SW480 (cell line): ENCODE measurements at places on chromosomes 3 and 15.

DNA sequence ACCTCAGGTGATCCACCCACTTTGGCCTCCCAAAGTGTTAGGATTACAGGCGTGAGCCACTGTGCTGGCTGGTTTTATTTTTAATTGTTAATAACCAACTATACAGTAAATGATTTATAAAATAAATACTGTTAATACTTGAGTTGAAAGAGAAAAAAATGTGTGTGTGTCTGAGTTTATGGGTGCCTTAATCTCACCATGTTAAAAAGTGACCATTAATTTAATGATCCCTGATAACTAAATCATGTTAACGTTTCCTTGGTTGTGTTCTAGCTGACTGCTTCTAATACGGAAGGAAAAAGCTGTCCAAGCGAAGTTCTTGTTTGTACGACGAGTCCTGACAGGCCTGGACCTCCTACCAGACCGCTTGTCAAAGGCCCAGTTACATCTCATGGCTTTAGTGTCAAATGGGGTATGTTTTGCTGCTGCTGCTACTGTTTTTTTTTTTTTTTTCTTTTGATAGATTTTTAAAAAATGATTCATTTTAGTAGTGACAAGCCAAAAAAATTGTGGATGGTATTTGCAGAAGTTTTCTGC is 113.5 kb downstream of the GHSR start:
- DNase-seq: no peak

DNA sequence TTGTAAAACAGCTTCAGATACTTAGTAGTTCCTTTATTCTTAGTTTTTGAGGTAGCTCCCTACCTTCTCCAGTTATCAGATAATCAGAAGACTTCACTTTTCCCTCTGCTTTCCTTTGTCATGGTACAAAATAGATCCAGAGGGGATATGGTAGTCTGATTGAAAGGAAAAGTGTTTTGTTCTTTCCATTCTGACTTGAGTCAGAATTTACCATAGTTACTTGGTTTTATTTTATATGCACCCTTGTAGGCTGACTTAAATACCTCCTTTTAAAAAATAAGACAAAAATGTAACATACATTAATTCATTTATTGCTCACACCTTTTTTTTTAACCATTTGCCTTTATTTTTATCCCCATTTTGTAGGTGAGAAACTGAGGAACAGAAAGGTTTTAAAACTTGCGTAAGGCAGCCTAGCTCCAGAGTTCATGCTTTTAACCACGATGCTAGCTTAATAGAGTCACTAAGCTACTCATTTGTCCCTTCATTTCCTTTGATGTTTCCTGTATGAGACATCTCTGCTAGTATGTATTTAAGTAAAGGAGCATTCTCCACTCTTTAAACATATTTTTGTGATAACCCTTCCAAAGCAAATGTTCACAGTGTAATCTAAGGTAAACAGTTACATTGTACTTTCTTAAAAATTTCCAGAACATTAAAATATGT is 187.5 kb downstream of the KLHL25 start:
- DNase-seq: no peak

GRCh38 chr3:158810823-158811724 is 9.2 kb downstream of the MFSD1 start:
- DNase-seq: no peak

DNA sequence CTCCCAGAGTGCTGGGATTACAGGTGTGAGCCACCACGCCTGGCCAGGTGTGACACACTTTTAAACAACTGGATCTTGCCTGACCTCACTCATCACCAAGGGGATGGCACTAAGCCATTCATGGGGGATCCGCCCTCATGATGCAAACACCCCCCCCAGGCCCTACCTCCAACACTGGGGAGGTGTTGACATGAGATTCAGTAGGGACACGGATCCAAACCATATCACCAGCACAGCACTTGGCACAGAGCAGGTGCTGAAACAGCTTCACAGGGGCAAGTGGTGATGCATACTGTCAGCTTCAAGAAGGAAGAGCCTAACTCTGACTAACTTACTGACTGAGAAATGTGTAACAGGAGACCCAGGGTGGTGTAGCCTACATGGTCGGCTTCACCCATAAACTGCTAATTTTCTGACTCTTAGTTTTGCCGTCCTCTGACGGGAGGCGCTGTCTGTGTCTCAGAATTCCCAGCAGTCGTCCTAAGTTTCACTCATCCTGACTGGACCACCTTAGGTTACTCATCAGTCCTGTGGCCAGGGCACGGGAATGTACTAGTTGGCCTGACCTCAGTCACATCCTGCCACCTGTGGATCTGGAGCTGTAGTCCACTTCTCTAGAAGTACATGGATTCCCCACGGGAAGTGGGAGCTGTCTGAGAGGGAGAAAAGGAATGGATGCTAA is 81.9 kb upstream of the PLXNA1 start:
- DNase-seq: no peak

DNA sequence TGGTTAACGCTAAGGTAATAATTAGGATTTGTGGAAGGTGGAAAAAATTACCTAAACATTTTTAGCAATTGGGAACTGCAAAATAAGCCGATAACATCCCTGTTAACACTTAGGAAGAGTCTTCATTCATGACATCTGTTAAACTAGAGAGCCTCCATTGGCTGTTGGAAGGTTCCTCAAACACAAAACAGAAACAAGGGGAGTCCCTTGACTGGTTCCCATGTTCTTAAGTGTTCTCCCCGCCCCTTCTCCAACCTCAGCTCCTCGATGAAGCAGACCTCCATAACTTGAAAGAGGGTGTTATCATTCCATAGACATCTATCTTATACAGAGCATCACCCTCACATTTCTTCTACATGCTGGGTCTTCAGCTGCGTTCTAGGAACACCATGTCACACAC is 2.5 kb downstream of the SLC22A13 start:
- no peak for DNase-seq

DNA sequence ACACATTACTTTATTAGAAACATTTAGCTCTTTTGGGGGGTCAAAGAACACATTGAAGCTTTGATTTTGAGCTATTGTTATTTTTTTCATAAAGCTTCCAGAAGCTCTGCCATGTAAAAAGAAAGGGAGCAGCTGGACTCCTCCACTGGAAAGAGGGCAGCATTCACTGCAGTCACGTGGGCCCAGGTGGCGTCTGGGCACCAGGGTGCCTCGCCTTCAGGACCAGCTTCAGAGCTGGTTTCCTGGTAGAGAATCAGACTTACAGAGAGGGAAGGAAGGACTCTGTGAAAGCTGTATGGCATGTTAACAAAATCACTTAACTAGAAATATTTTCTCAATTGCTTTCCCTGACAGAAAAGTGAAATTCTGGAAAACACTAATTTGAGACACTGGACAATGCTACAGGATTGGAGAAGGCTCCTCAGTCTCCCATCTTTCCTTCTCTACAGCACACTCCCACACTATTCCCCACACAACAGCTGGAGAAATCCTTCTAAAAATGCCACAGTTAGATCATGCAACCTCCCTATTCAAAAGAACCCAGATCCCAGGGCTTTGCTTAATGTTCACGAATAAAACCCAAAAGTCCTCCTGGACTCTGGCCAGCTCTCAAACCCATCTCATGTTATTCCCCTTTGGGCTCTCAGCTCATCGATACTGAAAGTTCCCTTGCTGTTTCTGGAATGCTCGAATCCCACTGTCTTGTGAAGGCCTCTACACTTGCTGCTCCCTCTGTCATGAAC is 83.2 kb downstream of the NFKBIZ start:
- DNase-seq: no peak

- DNase-seq: peak; percentile 15
Observed at GRCh38 chr3:75101329-75102147, 487.1 kb upstream of the CNTN3 start.

- peak; percentile 58 for DNase-seq
Observed at GRCh38 chr3:4814305-4814903, 164.8 kb upstream of the BHLHE40 start.

GRCh38 chr3:153628591-153628990 is 466.6 kb downstream of the RAP2B start:
- no peak for DNase-seq

DNA sequence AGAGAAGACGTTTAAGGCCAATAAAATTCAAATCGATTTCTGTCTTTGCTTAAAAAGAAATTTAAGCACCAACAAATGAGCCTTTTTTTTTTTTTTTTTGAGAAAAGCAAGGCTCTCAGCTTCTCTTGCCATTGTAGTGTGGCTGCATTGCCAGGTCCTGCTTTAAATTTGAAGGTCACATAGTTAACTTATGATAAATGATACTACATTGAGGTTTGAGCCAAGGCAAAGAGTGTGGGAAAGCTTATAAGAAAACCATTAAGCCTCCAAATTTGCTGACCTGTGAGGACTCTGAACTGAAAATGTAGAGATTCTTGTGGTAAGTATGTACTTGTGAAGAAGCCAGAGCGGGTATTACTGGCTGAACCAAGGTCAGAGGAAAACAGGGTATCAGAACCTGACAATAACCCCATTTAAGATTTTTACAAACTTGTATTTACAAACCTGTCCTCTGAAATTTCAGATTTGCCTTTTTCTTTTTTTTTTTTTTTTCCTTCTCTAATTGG is 519.7 kb upstream of the RGMA start:
- DNase-seq: no peak

DNA sequence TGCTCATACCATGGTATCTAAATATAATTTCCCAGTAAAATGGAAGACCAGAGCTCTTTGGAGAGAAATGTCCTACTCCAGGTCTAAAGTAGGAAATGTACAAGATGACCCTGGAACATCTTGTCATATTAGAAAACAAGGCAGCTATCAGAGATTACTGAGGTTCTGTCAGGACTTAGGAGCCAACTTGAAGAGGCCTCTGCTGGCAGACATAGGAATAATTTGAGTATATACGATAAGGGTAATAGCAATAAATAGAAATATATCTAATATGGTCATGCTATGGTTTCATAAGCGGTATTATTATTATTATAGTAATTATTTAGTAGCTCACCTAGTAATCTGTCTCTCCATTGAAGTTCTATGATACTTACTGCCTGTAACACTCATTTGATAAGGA is 224.2 kb downstream of the SOX2 start:
- no peak for DNase-seq

DNA sequence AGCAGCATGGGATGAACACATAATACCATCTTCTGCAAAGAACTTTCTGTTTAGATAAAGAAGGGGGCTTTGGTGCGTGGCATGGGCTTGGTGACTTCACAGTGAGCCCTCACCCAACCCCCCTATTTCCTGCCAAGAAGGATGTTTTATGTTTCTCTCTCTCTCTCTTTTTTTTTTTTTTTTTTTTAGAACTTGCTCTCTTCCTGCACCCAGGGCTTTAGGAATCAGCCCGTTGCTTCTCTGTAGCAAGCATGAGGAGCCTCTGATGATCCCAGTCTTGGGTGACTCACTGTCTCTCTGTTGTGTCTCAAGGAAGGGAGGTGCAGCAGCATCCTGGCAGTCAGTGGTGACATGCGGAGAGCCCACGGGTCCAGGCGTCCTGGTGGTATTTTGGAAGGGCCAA is 49.1 kb downstream of the CCK start:
- DNase-seq: no peak

GRCh38 chr15:83955806-83956265 is 279.7 kb upstream of the GOLGA6L4 start:
- DNase-seq: no peak

DNA sequence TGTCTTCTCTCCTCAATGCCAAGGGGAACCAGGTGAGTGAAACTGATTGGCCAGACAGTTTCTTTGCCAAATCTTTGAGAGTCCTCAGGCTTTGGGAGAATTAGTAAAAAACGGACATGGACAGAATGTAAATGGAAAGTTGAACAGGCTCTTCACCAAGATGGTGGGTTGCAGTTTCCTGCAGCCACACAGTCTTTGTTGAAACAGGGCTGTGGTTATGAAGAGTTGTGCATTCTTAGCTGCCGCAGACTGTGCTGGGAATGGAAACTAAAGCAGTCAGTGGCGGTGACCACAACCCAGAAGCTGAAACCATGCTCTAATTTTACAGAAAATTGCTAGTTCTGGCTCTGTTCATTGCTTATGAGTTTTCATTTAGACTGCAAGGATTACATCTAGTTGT is 42.1 kb upstream of the TASOR start:
- DNase-seq: no peak

- DNase-seq: peak; percentile 87
Observed at GRCh38 chr15:52481915-52482314, 46.8 kb downstream of the MYO5A start.

- DNase-seq: no peak
Observed at GRCh38 chr15:42903388-42904324, 16.9 kb downstream of the TTBK2 start.

DNA sequence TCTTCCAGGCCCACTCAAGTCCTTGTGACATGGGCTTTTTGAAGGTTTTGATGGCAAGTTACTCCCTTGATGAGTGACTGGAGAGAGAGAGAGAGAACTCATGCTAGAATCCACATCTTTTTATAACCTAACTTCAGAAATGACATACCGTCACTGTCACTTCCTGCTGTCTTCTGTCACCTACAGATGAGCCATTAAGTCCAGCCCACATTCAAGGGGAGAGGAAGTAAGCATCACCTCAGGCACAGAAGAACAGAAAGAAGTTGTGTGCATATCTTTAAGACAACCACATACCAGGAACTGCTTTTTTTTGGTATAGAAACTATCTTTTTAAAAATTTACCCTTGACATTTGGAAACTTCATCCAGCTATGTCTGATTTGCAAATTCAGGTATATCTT is 16.6 kb upstream of the TXNRD3 start:
- no peak for DNase-seq

- DNase-seq: no peak
Observed at GRCh38 chr15:65778269-65778668, 13.8 kb downstream of the DENND4A start.

GRCh38 chr3:129304962-129305222 is 26.2 kb downstream of the HMCES start:
- DNase-seq: no peak

GRCh38 chr3:127670229-127670559 is 2.6 kb upstream of the ABTB1 start:
- no peak for DNase-seq

DNA sequence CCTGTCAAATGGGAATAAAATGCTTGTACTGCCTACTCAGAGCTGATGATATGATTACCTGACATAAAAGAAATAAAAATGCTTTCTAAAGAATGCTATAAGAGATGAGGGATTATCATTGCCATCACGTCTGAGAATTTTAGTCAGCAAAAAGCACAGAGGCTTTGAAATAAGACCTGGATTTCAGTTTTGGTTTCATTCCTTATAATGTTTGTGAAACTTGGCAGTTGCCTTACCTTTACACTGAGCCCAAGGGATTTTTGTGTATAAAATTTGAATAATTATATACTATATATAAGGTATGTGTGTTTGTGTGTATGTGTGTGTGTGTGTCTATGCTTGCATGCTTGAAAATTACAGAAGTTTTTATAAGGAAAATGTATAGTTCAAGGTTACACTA is 634.8 kb upstream of the BCHE start:
- DNase-seq: no peak

DNA sequence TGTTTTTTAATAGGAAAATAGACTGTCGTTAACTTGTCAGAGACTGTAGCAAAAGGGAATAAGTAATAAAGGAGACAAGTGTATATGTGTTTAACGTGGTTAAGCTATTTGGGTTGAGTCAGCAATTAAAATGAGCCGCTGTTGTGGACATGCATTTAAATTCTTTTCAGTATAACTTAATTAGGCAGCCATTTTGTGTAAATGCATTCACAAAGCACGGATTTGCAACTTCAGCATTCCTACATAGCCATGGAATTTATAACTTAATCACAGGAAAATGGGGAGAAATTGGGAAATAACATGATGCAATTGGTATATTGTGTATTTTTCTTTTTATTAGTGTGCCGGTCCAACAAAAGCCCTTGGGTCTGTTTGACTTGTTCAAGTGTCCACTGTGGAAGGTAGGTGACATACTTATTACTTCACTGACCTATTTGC is 27.9 kb downstream of the USP3 start:
- DNase-seq: no peak
